ENCODE measurements at places on chromosomes 6 and 20. TPM values are rescaled to one million over a fixed set of nuclear protein-coding genes. Genes with fewer than 3 reads are reported as not detected.

NHLRC1 gene
- 2.3 TPM for polyA plus RNA-seq

GHRH gene
- not detected for polyA plus RNA-seq

DNA sequence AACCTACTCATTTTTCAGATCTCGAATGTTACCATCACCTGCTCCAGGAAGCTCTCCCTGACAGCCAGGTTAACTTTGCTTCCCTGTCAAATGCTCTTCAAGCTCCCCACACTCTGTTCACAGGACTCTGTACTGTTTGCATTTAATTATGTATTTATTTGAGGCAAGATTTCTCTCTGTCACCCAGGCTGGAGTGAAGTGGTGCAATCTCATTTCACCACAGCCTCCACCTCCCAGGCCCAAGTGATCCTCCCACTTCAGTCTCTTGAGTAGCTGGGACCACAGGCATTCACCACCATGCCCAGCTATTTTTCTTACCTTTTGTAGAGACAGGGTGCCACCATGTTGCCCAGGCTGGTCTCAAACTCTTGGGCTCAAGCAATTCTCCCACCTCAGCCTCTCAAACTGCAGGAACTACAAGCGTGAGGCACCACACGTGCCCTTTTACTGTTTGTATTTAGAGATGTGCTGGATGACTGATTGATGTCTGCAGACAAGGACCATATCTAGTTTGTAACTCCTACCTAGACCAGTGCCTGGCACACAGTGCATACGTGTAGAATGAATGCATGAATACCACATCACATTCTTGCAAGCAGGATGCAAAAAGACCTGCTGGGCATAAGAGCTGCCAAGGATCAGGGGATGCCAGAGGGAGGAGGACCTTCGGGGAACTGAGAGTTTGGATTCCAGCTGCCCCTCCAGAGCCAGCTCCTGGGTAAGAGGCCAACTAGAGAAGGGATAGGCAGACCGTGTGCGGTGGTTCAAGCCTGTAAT is 15.6 kb upstream of the CBFA2T2 start:
- no peak for DNase-seq

C6orf163 gene
- polyA plus RNA-seq, result 2.6 TPM

COL21A1 gene
- polyA plus RNA-seq, result 122 TPM
